ENCODE measurements at places on chromosomes 6 and 20.

DNA sequence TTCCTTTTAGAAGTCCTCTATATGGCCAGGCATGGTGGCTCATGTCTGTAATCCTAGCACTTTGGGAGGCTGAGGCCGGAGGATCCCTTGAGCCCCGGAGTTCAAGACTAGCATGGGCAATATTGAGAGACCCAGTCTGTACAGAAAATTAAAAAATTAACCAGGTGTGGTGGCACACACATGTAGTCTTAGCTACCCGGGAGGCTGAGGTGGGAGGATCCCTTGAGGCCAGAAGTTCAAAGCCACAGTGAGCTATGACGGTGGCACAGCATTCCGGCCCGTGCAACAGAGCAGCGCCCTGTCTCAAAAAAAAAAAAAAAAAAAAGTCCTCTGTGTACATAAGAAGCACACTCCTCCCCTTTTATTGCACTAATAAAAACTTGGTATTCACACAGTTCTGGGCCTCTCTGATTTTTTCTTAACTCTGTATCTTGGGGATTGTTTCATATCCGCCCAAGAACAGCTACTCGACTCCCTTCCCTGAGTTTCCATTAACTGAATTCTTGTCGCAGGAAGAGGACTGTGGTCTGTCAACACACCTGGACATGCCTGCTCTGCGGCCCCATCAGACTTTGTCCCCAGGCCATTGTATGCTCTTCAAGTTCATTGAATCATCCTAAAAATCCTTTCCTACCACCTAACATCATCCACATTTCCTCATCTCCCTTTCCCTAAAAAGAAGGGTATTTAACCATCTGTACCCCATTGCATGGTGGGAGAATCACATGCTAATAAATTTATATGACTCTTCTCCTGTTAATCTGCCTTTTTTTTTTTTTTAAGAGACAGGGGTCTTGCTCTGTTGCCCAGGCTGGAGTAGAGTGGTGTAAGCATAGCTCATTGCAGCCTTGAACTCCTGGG lies 25.9 kb upstream of the PPP1R3G start:
- no peak for DNase-seq

DNA sequence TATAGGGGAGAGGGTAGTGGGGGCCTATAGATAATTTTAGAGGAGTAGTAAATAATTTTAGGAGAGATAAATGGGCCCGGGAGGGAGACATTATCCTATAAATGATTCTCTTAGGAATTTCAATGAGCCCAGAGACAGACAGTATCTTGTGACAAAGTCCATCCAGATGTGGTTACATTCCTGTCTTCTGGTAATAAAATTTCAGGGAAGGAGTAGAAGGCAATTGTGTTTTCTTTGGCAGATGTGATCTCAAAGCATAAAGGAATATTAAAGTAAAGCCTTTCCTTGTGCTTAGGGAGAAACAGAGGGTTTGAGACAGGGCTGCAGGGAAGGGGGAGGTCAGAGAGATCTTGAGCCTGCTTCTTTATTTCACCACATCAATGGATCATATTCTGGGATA lies 979.8 kb upstream of the GJE1 start:
- no peak for DNase-seq

DNA sequence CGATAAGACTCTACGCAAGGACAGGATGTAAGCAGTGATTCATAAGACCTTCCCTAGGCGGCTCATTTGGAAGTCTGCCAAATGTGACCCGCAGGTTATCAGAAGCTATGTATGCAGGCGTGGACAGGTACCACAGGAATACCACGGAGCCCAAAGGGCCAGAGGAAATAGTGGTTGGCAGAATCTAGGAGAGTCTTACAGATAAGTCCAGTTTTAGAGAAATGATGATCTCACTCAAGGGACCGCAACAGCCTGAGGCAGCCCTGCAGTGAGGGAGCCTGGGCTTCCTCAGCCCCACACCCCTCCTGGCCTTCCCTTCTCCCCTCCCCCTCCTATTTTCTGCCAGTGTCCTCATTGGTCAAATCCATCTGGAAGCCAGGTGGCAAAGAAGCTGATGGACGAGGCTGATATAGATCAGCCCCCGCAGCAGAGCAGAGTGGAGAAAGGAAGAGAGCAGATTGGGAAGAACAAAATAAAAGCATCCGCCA lies 110.6 kb downstream of the FNDC1 start:
- DNase-seq: no peak

- no peak for DNase-seq
Measured at GRCh38 chr6:79861023-79861422, 86.3 kb downstream of the ELOVL4 start.

- no peak for DNase-seq
Measured at GRCh38 chr6:127998985-127999384, 98.1 kb upstream of the THEMIS start.

All from activated CD8-positive, alpha-beta memory T cell treated with anti-CD3 and anti-CD28 coated beads, Interleukin-2, amount 50 U/mL, for 48 hours (primary cell).